Stimulated activated naive CD4-positive, alpha-beta T cell treated with Interleukin-2 at 50 U/mL for 16 hours (primary cell): ENCODE measurements at places on chromosomes 16 and 17.
A peak's percentile ranks its signal among the peaks of the same experiment; 100 is the strongest.

DNA sequence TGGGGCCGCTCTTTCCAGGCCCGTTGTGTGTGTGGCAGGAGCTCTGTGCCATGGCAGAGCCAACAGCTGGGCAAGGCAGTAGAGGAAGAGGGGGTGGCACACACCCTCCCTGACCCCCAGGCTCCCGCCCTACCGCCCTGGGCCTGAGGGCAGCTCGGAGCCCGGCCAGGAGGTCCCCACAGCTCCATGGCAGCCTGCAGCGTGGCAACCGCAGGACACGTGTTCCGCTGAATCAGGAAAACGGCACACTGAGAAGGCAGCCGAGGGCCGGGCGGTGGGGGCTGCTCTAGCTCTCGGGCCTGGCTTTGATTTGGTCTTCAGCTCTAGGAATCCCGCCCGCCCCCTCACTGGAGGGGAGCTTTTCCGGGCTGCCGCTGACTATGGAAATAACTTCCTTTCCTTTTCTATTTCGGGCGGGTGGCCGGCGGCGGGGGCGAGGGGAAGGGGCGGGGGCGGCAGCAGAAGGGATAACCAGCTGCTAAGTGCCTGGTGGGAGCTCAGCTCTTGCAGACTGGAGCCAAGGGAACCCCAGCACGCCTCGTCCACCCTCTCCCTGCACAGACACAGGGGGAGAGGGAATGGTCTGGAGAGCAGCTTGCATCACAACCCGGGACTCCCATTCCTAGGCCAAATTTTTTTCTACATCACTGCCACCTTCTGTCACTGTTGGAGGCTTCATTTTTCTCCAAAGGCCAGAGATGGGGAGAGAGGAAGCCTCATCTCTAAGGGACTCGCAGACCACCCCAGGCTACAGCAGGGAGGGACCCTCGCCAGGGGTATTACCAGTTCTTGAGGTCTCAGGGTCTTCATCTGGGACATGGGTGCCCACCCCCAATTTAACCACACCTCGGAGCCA is 24.8 kb upstream of the MRPS23 start:
- peak; percentile 15 for DNase-seq

DNA sequence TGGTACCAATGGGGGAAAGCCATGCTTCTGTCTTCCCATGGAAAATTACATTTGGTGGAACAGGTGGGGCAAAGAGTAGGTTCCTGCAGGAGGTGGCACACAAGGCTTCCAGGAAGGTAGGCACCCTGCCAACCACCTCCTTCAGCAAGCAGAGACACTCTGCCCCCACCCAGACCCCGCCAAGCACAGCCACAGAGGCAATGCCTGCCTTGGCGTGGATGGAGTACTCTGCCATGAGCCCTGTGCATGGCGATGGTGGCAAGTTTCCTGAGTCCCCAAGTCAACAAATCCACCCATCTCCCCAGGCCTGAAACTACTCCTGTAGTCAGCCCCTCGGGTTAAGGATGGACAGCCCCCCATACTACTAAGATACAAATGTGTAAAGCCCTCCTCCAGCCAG is 119.2 kb upstream of the GNAO1 start:
- no peak for DNase-seq

DNA sequence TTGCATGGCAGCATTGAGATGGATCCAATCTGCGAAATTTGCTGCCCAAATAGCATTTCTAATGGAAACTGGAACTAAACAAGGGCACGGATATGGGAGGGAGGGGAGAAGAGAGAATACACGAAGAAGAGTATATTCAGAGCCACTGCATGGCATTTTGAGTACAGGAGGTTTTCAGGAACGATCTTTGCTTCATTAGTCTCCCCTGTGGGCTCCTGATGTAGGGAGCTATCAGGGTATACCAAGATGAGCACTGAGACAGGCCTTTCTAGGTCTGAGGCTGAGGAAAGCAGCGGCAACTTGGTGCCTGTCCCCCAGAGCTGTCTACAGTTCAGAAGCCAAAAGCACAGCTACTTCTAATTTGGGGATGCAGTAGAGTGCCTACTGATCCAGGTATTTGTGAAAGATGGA is 257.7 kb upstream of the PMFBP1 start:
- DNase-seq = no peak

DNA sequence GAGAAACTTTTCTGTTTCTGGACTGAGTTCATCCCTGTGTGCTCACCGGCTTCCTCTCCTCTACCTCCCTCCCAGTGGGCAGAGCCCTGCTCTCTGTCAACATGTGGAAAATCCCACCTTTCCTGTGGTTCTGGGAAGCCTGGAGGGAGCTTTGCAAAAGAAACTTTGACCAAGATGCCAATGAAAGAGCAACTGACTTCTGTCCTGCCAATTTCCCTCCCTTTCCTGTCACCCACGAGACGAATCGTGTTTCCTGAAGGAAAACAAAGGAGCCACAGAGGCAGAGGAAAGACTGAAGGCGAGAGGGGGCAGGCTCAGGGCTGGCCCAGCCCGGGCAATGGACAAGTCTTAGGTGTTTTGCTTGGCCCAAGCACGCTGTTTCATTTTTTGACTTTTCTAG is 82.8 kb downstream of the PLCG2 start:
- no peak for DNase-seq

- DNase-seq = no peak
Measured at GRCh38 chr16:49930841-49931240, 74.9 kb upstream of the ZNF423 start.

DNA sequence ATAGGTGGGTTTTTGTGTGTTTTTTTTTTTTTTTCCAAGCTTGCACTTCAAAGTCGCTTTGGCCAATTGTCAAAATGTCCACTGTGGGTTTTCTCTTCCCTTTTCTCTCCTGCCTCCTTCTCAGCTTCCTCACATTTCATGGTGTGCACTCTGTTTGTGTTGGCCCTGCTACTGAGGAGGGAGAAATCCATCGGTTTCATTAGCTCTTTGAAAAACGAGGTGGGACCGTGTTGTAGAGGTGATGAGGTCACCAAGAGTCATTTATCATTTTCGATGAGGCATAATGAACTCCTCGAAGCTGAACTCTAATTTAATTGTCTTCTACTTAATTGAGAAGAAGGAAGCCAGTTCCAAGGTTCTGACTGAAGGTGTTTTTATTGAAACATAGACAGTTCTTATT is 174.4 kb upstream of the TOX3 start:
- DNase-seq = no peak

- no peak for DNase-seq
Measured at GRCh38 chr16:51839727-51840462, 688.8 kb upstream of the SALL1 start.

GRCh38 chr16:73214825-73215677 is 167.1 kb upstream of the ZFHX3 start:
- DNase-seq = no peak

GRCh38 chr17:28331891-28332420 is 3.3 kb downstream of the IFT20 start:
- no peak for DNase-seq

DNA sequence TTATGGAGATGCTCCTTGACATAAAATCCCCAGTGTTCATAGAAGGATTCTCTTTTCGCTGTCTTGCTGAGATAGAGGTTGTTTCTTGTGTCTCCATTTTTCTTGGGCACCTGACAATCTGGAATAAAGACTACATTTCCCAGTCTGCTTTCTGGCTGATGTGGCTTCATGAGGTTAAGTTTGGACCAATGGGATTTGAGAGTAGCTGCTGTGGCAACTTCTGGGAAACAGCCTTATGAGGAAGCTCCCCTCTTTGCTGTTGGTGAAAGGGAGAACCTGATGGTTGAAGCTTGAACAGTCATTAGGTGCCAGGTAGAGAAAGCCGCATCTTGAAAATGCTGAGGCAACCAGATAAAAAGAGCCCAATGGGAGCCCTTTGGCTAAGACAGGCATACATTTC is 24.4 kb downstream of the HS3ST4 start:
- DNase-seq = no peak
